ENCODE measurements at places on chromosomes 11 and 22. TPM values are rescaled to one million over a fixed set of nuclear protein-coding genes. Genes with fewer than 3 reads are reported as not detected.

GRCh38 chr11:124951341-124951740 lies 2.7 kb upstream of the CCDC15 start:
- DNase-seq, result no peak

RASL10A gene
- 1.2 TPM for total RNA-seq

- DNase-seq, result no peak
Measured at GRCh38 chr11:17986711-17987220, 26.1 kb downstream of the SERGEF start.

GRCh38 chr11:13040969-13041561 lies 31.9 kb downstream of the RASSF10 start:
- no peak for DNase-seq

PIK3IP1 gene
- total RNA-seq, result 3.4 TPM

- no peak for DNase-seq
Measured at GRCh38 chr11:32184723-32185376, 94.0 kb downstream of the RCN1 start.

DNA sequence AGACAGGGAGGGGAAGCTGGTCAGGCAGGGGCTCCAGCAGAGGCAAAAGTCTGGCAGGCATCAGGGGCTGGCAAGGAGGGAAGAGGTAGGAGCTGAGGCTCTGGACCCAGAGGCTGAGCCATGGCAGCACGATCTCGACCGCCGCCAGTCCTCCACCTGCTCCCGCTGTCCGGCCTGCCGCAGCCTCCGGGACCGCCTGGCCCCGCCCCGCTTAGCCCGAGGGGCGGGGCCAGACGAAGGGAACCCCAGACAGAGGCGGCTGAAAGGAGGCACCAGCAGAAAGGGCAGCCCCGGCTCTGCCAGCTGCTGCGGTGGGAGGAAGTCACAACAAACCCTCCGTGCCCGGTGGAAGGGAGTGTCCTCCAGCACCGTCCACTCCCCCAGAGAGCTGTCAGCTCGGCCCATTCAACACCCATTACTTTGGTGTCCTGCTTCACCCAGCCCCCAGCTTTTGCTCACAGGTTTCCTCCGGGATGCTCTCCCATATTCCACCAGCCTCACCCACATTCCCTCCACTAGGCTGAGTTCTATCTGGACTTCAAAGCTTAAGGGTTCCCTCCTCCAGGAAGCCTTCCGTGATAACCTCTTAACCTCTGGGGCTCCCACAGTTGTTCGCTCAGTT lies at the start of gene MFNG:
Gene MFNG, minus strand, starts transcription at position 161 of the 622 bp plus-strand sequence. CDS start 207 bp downstream, outside the sequence.
- DNase-seq, result peak; percentile 71

DNA sequence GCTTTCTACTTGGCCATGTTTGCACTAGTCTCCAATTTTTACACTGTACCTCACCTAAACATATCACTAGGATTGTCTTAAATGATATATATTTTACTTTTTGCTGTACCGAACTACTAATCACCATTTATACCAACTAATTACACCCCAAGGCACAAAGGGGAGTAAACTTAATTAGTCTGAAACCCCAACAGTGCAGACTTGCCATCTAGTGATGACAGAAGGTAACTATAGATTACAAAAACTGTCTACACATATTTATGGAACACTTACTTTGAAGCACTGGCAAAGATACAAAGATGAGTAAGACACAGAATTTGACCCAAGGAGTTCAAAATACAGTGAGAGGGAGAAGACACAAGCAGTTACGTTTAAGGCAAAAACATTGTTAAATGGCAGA lies 139.7 kb downstream of the CNTN5 start:
- no peak for DNase-seq

SAA4 gene
- 0.46 TPM for total RNA-seq

DNA sequence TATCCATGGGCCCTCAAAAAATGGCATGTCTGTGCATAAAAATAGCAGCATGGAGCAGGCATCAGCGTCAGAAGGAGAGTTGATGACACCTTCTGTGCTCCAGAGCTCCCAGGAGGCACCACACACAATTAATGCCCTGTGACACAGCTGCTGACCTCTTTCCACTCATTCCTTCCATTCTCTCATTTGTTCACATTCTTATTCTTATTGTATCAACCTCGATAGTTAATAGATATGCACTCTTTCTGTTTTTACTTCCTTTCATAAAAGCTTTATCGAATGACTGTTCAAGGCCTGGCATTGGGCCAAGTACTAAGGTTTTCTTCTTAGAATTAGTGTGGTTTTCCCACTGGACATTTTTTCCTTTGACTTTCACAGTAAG lies 266.0 kb upstream of the MTNR1B start:
- no peak for DNase-seq

DNA sequence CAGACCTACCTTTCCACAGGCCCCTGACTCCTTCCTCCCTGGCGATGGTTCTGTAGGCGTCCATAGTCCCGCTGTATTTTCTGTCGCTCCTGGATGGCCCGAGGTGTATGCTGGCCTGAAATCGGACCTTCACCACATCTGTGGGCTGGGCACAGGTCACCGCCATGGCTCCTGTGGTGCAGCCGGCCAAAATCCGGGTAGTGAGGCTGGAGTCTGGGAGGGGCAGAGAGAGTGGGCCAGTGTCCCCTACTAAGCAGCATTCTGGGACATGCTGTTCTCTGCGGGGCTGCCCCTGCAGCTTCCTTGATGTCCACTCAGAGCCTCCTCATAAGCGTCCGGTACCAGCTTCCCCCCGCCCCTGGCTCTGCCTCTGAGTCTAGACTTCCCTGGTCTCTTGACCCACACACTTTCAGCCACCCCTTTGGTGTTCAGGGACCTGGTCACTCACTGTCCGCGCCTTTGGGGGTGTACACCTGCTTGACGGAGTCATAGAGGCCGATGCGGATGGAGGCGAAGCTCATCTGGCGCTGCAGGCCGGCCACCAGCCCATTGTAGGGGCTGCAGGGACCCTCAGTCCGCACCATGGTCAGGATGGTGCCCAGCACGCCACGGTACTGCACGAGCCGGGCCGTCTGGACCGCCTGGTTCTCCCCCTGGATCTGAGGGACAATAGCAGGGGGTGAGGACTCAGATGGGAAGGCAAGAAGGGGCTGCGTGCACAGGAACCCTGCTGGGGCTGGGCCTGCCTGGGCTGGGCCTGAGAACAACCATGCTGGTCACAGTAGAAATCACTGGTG lies 3.0 kb downstream of the UCP3 start:
- DNase-seq, result peak; percentile 76

DNA sequence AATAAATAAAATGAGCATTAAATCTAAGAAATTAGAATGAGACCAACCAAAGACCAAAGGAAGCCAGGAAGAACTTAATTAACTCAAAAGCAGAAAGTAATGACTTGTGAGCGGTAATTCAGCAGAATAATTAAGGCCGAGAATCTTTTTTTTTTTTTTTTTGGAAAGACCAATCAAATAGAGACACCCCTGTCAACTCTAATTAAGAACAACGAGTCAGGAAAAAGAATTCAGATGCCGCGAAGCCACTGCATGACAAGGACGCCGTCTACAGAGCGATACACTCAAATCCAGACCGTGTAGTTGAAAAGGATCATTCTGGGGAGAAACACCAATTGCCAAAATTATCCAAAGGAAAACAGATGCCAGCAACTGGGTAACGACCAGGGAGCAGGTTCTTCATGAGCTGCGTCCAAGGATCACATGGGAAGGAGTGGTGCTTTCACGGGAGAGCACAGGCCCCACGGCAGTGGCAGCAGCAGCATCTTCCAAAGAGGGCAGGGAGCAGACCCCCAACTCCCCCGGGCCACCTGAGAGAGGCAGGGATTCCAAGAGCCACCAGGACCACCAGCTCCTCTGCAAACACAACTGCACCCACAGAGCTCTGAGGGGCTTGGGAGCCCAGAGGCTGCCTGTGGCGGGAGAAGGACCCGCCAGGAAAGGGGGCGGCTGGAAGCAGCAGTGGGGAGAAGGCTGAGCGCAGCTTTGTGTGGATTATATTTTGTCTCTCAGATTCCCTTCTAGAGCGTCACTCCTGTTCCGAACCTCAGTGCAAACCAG lies 469.8 kb downstream of the BRD1 start:
- no peak for DNase-seq

DNA sequence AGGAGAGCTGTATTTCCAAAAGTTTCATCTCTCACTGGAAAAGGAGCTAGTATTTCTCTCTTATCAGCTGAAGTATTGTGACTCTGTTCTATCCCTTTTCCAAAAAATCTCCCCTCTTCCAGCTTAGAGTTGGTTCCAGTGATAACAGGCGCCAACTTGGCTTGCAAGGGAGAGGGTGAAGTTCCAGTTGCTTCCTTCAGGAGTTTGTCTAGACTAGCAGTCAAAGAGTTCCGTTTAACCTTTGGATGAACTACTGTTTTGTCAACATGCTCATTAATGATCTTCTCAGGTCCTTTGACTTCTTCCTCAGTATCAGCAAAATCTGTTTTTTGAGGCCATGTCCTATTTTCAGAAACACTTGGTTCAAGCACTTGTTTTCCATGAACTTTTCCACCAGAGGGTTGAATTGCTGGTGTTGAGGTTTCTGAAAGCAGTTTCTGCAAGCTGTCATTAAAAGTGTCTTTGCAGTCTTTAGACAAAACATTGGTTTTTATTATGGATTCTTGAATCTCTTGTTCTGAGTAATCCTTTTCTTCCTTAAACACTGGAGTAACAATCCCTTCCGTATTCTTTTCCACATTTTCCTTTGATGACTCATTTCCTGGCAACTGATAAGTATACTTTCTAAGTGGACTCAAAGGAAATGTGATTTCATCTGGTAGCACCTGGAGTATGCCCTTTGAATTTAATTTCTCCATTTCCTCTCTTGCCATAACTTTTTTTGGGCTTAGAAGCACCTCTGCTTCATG lies 39.7 kb upstream of the CCDC89 start:
- no peak for DNase-seq

DDTL gene
- total RNA-seq, result 0.95 TPM

DNA sequence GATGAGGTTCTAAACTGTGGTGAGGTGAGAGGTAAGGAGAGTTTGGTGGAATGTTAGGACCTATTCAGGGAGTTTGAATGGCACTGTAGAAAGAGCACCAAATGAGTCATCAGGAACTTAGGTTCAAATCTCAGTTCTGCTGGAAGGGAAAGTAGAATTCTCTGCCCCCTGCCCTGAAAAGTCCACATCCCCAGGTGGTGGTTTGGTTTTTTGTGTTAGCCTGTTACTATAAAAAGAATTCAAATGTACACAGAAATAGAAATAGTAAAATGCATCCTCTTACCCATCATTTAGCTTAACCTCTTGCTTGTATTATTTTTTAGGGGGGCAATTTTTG lies 20.2 kb downstream of the PPFIBP2 start:
- DNase-seq, result no peak

GRCh38 chr11:130999992-131000770 lies 83.9 kb upstream of the SNX19 start:
- DNase-seq, result no peak

DNA sequence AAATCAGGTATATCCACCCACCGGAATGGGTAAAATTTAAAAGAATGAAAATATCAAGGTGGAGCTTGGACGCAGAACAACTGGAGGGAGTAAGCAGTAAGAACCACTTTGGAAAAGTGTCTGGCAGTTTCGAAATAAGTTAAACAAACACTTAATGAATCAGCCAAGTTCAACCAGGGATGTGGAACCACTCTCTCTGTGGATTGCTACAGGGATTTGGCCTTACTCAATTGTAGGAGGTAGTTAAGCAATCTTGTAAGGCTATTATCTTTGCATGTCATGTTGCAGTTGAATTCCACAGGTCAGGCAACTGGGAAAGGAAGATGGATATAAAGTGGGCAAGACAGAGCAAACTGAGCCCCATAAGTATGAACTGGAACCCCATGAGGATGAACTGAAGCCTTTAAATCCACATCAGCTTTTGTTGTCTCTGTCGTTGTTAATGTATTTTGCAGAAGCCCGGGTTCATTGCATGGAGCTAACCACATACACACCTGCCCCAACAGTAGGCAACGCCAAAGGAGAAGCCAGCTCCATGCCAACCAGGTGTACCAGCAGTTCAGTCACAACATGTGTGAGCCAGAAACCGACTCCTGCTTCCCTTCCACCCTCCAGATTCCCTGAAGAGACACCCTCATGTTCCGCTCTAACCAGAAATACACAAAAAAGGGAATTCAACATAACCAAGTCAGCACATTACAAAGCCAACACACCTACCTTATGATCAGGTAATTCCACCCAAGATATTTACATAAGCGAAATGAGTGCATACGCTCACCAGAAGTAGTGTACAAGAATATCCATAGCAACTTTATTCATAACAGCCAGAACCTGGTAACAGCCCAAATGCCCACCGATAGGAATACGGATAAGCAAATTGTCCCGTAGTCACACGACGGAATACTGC lies 8.0 kb upstream of the SLC43A3 start:
- no peak for DNase-seq

DNA sequence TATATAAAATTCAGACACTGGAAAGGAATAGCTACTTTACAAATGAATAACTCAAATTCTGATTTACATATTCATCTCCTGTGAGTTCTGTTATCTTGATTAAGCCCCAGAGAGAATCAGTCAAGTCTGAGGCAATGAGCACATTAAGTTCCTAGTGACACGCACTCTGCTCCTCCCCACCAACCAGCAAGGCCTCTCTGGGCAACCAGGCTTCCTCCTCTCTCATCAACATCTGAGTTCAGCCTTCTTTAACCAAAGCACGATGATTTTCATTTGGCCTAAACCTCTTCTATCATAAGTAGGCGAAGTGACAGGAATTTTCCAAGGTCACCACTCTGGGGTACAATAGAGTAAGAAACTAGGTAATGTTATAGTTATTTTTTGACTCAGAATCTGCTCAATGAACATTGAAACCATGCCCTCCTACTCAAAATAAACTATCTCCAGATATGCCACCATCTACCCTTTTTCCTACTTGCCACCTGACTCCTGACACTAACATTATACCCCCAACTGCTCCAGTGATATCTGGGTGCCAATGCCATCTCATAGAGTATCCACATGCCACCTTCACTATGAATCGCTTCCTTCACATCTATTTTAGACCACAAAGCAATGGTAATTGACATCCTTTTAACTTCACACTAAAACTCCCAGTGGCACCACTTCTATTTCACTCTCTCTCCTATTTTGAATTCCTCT lies 114.8 kb downstream of the FAM76B start:
- DNase-seq, result no peak

OR51B4 gene
- total RNA-seq, result not detected

- DNase-seq, result peak; percentile 58
Measured at GRCh38 chr11:134207538-134208239, 16.1 kb downstream of the NCAPD3 start.

GRCh38 chr22:44046485-44047141 lies 22.5 kb downstream of the PARVB start:
- no peak for DNase-seq

DNA sequence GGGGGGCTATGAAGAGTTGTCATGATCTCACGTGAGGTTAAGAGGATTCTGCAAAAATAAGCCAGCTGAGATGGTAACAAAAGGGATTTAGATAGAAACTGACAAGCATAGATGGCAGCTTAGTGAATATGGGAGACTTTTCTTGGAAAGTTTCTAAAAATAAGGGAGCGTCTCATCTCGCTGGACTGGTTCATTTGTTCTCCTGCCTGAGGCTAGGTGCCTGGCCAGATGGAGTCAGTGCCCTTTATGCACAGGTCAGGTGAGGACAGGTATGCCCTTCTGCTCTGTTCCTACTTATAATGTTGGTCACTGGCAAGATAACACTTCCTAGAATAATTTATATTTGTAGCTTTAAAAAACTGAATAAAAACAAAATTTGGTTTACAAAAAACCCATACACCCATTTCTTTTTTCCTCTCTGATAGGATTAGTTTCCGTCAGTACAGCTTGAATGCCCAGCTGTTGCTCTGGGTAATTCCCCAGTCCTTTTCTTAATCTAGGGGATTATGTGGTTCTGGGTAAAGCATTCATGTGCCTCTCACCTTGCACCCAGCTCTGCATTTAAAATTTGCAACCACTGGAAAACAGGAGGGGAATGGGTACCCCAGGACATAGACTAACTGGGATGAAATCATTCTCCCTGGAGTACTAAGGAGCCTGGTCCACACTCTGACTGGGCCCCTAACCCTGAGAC lies 90.0 kb downstream of the AMOTL1 start:
- no peak for DNase-seq

SCUBE1 gene
- 0.19 TPM for total RNA-seq
